SW480 (cell line): ENCODE measurements at places on chromosomes 12 and 14.
A peak's percentile ranks its signal among the peaks of the same experiment; 100 is the strongest.

GRCh38 chr12:103301642-103302591 is 193.9 kb downstream of the C12orf42 start:
- DNase-seq = no peak

DNA sequence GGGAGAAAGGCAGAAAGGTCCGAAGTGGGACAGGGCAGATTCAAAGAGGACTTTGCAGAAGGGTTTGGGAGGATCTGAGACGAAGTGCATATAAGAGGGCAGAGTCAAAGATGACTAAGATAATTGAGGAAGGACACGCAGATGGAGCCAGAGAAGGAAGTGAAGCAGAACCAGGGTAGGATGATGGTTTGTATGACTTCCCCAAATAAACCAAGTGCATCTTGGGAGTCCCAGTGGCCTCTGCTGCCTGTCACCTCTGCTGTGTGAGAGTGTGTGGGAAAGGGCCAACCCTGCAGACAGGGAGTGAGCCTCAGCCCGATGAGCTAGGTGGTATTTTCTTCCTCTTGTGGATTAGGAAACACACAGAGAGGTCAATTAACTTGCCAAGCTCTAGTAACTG is 36.8 kb downstream of the FLVCR2 start:
- no peak for DNase-seq

DNA sequence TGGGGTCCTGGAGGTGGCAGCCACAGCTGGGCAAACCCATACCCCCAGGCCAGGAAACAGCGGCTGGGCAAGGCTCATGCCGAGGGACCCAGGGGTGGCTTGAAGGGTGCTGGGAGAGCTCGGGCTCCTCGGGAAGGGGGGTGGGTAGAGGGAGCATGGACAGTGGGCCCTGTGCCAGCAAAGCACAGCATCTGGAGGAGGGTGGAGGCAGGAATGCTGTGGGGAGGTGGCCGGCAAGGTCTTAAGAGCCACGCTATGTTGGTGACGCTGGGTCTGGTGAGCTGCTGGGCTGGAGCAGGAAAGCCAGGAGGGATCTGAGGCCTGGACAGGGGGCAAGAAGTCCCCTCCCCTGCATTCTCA is 48.2 kb upstream of the DLK1 start:
- DNase-seq = no peak

DNA sequence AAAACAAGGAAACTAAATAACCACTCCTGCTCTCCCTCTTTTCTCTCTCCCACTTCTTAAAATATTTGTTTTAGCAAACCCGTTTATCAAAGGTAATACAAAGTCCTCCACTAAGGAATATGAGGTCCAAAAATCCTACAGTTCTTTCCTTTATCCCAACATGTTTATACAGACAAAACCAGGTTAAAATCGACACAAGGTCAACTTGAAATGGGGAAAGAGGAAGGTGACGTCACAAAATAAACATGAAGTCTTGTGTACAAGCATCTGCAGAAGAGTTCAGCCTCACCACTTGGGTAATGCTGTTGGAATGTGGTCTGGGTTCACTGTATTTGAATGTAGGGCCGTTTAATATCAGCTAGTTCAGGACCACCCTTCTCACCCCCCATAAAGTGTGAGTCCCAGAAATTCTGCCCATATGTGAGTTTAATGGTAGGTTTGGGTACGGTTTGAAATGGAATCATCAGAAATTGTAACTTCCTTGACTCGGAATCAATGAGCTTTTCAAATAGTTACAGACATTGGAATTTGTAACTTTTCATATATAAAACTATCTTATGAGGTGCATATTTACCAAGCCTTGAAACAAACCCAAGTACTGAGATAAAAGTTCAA is 120.0 kb upstream of the SLC38A2 start:
- peak; percentile 55 for DNase-seq

- no peak for DNase-seq
These were observed 8.5 kb upstream of the SYNJ2BP start for GRCh38 chr14:70425354-70425753.

DNA sequence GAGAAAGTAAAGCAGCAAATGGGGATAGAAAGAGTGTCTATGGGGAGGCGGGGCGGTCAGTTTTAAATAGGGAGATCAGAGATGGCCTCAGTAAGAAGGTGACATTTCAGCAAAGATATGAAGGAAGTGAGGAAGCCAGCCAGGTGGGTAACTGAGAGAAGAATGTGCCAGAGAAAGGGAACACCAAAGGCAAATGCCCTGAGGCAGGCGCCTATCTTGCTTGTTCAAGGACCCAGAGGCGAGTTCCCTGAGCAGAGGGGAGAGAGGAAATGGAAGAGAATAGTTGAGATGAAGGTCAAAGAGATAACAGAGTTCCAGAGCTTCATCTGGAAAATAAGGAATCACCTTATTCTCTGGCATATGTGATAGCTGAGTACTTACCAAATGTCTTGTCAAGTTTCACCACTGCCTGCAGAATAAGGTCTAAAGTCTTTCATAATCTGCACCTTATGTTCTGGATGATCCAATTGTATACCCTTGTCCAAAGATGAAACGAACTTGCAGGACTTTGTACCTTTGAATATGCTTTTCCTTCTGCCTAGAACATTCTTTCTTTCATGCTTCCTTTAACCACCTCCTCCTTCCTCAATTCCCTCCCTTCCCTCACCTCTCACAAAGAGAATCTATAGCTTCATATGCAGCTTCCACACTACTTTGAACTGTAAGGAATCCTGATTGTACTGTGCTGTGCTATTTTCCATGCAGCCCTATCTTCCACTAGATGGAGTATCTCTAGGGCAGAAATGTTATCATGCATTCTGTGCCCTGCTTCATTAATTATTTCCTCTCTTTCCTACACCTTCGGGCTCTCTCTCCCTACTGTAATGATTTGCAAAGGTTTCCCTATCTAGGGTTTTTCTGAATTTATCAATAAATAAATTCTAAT is 38.5 kb downstream of the GNPTAB start:
- DNase-seq = no peak

DNA sequence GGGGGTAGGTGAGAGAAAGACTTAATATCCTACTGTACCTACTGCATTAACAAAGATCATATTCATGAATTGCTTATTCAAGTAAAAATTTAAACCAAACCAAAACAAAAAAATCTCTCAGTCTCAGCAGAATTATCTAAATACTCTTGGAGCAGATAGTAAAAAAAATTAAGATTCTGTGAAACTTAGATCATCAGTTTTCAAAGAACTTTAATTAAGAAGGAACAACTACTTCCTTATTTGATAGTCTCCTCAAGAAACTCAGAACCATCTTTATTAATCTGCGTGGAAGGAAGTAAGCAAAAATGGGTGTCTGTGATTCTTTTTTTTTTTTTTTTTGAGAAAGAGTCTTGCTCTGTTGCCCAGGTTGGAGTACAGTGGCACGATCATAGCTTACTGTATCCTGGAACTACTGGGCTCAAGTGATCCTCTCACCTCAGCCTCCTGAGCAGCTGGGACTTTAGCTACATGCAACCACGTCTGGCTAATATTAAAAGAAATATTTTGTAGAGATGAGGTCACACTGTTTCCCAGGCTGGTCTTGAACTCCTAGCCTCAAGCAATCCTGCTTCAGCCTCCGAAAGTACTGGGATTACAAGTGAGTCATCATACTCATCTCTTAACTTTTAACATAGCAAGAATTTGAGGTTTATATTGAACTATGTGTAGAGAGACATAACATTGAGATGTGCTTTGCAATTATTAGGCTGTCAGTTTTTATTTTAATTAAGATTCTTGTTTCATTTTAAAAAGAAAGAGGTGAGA is 37.4 kb downstream of the GAS2L3 start:
- no peak for DNase-seq

GRCh38 chr14:35399083-35399937 is 5.2 kb downstream of the NFKBIA start:
- no peak for DNase-seq

DNA sequence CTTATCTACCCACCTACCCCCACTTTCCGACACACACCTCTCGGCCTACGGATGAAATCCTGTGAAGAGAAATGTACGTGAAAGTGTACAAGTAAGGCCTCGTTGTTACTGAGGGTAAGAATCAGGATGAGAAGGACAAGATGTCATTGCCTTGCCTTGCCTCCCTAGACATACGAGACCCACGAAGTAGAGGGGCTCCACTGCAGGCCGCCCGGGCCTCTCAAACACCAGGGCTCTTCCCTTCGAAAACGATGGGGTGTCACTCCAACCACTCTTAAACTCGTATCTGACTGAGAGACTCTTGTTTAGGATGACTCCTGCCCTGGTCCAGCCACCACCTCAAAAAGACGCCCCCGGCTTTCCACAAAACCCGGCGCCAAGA is 498 bp downstream of the RACGAP1 start:
- peak; percentile 33 for DNase-seq

GRCh38 chr12:91140026-91140931 is 29.0 kb upstream of the LUM start:
- no peak for DNase-seq

DNA sequence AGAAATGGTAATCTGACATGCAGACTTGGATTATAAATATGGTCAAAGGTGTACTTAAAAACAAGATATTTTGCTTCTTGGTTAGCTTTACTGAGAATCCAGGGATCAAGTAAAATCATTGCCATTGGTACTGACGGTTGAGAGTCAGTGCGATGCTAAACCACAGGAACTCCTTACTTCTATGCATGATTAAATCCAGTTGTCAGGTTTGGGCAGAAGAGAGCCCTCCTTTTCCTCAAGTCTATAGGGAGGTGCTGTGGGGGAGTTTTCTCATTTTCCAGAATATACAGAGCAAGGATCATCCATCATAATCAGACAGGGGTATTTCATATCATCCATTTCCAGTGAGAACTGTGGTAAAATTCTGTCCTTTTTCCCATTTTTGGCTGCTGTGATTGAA is 839.1 kb downstream of the NRXN3 start:
- no peak for DNase-seq

DNA sequence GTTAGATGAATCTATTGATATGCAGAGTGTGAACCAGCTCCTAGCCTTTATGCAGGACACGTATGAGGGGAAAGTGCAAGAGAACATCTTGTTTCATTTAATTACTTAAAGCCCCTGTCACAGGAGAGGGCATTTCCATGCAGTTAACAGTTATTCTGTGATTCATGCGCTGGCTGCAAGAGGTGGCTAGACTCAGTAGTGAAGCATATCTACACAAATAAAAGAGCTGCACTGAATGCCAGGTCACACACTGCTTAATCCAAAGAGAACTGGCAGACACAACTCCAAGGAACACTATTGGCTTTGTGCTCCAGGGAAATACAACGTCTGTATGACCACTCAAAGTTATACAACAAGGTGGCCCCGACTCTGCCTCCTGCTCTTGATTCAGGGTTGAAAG is 394.1 kb downstream of the C12orf75 start:
- no peak for DNase-seq

DNA sequence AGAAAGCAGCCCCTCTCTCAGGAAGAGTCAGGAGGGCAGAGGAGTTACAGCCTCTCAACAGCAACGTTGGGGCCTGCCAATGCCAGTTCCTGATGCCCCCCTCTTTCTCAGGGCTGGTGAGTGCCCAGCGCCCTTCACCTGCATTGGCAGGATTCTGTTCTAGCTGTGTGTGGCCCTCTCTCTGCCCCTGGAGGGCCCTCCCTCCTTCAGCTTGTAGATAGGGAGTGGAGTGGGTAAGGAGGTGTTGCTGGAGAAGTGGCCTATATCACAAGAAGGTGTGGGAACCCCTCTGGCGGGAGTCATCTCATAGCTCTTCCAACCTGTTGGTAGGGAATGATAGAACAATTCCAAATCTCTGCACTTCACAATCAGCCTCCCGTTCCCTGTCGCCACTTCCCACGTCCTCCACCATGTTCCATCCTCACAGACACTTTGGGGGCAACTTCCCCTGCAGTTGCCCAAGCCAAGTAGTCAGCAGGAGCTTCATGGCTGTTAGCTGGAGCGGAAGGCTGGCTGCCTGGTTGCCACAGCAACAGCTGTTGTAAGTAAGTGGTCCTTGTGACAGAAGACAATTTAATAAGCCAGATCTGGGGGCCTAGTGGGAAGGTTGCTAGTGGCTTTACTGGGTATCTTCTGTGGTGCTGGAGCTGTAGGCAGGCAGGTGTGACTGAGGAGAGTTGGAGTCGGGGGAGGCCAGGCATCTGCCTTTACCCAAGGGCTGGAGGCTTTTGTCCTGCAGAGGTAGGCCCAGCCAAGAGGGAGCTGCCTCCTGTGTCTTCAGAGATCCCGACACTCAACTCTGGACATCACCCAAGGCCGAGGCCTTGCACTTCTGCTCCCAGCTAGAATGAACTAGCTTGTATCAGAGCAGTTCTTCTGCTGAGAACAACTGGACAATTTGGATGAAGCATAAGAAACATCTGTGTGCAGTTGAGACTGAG is 38.4 kb downstream of the GALNT16 start:
- no peak for DNase-seq

DNA sequence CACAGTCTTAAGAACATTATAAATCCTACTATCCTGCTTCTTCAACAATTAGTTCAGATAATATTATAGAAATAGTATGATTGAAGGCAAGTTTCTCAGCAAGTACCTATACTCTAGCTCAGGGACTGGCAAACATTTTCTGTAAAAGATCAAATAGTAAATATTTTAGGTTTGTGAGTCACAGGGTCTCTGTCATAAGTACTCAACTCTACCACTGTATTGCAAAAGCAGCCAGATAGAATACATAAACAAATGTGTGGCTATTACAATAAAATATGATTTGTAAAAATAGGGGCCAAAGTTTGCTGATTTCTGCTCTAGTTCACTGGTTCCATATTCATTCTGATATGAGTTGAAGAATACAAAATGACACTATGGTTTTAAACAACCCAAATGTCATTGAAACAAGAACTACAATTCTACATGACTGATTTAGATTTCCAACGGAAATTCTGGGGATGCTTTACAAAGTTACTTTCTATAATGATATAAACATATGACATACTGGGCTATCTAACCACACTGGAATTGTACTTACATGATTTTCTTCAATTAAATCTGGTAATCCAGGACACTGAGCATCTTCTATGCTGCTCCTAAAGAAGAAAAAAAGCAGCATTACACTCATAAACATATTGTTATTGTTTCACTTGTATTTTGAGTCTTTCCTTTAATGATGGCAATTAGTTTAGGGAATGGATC is 23.2 kb downstream of the LGALS3 start:
- DNase-seq = no peak

DNA sequence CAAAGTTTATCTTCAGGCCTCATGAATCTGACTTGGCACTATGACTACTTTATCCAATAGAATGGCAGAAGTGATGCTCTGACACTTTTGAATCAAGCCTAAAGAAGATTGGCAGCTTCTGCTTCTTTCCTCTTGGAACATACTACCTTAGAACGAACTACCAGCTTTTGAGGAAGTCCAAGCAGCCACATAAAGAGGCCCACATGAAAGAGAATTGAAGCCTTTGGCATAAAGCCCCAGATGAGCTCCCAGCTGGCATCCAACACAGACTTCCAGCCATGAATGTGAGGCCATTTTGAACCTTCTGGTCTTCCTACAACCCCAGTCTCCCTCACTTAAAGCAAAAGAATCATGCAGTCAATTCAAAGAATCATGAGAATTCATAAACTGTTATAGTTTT is 65.8 kb downstream of the EEA1 start:
- DNase-seq = no peak

- DNase-seq = peak; percentile 3
These were observed 202.7 kb downstream of the PRKD1 start for GRCh38 chr14:29724991-29725390.

DNA sequence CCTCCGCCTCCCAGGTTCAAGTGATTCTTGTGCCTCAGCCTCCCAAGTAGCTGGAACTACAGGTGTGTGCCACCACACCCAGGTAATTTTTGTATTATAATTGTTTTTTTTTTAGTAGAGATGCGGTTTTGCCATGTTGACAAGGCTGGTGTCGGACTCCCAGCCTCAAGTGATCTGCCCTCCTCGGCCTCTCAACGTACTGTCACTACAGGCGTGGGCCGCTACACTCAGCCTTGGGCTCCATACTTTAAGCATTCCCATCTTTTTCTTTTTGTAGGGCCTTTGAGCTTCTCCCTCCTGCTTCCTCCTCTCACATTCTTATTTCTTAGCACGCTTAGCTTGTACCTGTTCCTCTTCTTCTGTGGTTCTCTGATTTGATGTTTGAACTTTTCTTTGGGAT is 62.8 kb downstream of the SERPINA3 start:
- DNase-seq = no peak
